ENCODE measurements at places on chromosomes 1 and 21.
A peak's percentile ranks its signal among the peaks of the same experiment; 100 is the strongest.

- no peak for DNase-seq
Measured at GRCh38 chr1:145778146-145778540, 45.8 kb downstream of the RNF115 start.

GRCh38 chr1:17228619-17229018 is 20.3 kb upstream of the PADI3 start:
- no peak for DNase-seq

GRCh38 chr1:212567638-212568037 is 40.9 kb upstream of the ATF3 start:
- no peak for DNase-seq

- DNase-seq: no peak
Measured at GRCh38 chr1:169712309-169712631, 850 bp upstream of the SELL start.

- DNase-seq: no peak
Measured at GRCh38 chr1:220291580-220291979, 19.3 kb upstream of the RAB3GAP2 start.

GRCh38 chr1:155061381-155062150 is 2.0 kb upstream of the EFNA4 start:
- DNase-seq: peak; percentile 93

GRCh38 chr1:196464480-196464941 is 143.7 kb downstream of the KCNT2 start:
- DNase-seq: no peak

- no peak for DNase-seq
Measured at GRCh38 chr1:925561-926421, 2.1 kb downstream of the SAMD11 start.

- no peak for DNase-seq
Measured at GRCh38 chr1:78176448-78176847, 130.7 kb downstream of the GIPC2 start.

DNA sequence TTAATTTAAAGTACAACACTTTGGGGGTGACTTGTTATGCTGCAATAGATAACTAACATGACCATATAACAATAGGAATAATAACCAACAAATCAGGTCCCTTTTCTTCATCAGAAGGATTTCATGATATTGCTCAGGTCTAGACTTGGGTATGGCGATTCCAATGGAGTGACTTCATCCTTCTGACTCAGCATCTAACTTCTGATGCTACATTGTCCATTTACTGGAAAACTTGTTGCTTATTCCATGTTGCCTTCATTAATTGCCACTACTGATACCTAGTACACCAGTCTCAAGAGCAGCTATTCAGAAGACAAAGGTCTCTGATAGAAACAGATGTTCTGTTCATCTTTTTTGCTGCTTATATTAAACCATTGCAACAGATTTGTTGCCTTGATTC is 324.3 kb downstream of the TGFB2 start:
- no peak for DNase-seq

All from stimulated activated CD8-positive, alpha-beta memory T cell treated with anti-CD3 and anti-CD28 coated beads, Interleukin-4, amount 100 ng/mL, for 1 hour (primary cell).